ENCODE measurements at places on chromosomes 11 and 22.

GRCh38 chr22:50150161-50151129 is 20.1 kb upstream of the PANX2 start:
- DNase-seq, result no peak

DNA sequence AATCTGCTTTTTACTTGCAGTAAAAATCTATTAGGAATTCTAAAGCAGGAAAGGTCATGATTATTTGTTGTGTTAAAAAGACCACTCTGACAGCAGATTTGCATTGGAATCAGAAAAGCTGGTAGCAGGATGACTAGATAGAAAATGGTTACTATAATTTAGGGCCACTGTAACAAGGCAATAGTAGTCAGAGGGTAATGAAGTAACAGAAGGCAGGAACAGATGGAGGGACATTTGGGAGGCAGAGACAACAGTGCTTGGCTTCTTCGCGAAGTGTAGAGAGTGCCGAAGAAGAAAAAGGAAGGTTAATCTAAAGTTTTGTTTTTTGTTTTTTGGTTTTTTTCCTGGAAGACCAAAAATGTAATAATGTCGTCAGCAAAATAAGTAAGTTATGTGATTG is 129.8 kb upstream of the SLC5A12 start:
- DNase-seq, result no peak

GRCh38 chr11:19102521-19102900 is 14.5 kb upstream of the ZDHHC13 start:
- no peak for DNase-seq

GRCh38 chr22:32216911-32217310 is 12.0 kb upstream of the RFPL2 start:
- no peak for DNase-seq

DNA sequence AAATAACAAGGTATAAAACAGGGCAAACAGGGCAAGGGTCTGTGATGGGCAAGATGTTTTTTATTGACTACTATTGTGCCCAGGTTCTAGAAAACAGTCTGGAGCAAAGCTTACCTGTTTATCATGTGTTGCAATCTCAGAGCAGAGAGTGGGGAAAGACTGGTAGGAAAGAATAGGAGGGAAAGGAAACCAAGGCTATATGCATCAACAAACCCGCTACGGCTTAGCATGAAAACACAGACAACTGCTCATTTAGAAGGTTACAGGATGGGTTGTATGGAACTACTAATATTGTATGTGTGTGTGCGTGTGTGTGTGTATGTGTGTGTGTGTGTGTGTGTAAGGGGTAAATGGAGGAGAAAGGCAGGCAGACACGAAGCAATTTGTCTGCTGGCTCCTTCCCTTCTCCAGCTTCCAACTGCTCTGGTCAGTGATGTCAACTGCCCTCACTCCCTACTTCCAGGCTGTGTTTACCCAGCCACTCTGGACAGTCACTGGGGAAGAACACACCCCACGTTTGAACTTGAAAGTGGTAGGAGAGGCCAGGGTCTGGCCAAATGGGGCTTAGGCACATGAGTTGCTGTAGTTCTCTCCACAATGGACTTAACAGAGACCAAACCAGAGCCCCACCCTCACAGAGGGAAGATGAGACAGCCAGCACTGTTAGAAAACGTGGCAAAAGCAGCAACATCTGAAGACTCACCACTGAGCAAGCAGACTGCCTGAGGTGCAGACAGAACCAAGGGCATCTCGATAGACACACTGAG is 47.0 kb downstream of the GAB2 start:
- no peak for DNase-seq

DNA sequence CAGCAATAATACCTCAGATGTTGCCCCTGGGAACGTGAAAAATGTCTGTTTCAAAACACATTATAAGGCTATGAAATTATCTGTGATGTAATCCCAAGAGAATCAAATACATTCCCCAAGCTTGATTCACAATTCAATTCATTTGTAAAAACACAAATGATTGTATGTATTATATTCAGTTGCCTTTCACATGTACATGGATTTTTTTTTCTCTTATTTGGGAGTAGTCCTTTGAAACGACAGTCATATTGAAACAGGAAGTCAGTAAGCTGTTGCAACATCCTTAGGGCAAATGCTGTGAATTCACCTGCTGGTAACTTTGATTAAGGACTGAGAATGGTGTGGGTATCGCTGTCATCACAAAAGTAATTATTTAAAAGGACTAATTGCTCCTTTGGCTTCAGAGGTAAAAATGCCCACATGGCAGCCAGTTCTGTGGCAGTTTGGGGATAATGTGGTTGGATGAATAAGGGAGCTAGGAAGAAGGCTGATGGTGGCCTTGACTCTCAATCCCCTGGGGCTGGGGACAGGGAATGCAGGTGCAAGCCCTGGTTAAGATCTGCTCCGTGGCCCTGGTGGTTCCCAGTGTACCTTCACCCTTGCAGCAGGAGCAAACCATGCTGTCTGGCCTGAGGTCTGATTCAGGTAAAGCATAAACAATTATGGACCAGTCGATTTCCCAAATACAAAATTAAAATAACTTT is 13.2 kb downstream of the EHF start:
- DNase-seq, result no peak

- no peak for DNase-seq
These were observed 3.0 kb upstream of the PPFIA1 start for GRCh38 chr11:70267405-70267950.

DNA sequence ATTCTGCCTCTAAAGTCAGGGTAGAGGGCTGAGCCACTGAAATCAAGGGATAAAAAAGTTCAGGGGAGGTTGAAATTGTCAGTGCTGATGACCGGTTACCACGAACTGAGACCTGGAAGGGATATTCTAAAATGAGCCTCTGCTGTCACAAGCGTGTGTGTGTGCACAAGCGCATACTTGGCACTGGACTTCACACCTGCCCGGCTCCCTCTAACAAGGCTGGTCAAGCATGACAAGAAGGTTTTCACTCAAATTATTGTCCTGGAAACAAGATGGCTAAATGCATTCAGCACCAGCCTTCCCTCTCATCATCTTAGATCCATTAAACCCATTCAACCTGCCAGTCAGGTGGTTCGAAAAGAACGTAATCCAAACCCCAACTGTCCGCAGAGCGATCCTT is 54.8 kb upstream of the CECR2 start:
- DNase-seq, result no peak

GRCh38 chr11:63862923-63863322 is 24.0 kb downstream of the MARK2 start:
- DNase-seq, result no peak

DNA sequence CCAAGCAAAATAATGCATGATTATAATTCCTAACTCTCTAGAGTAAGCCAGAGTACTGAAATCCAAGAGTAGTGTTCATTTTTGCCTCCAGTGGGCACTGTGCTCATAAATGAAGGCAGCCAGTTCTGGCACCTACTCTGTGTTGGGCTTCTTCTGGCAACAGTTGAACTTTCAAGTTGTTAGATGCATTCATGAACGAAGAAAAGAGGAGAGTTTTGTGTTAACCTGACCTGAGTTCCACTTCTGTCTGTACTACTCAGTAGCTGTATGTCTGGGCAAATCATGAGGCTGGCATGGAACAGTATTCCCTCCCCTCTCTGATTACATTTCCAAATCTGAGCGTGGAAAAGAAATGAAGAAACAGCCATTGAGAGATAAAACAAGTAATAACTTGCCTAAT is 20.3 kb upstream of the TENM4 start:
- DNase-seq, result no peak

DNA sequence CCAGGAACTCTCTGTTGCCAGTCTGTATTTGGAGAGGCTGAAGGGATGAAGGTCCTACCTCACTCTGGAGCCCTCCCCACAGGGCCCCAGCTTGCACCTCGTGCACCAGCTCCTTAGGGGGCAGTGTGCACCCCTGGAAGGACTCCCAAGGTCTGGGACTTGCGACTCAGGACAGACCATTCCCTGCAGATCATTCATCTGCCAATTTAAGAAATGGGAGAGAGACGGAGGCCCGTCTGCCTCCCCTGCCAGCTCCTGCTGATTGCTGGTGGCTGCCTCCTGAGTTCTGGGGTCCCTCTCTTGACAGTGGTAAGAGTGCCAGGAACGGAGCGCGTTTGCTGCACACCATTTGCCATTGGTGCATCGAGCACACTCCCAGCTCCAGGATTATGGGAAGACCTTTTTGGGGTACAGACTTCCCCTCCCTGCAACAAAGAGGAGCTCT is 27.4 kb upstream of the MALAT1 start:
- no peak for DNase-seq

- no peak for DNase-seq
These were observed 509.5 kb downstream of the KCNA4 start for GRCh38 chr11:29507376-29507775.

DNA sequence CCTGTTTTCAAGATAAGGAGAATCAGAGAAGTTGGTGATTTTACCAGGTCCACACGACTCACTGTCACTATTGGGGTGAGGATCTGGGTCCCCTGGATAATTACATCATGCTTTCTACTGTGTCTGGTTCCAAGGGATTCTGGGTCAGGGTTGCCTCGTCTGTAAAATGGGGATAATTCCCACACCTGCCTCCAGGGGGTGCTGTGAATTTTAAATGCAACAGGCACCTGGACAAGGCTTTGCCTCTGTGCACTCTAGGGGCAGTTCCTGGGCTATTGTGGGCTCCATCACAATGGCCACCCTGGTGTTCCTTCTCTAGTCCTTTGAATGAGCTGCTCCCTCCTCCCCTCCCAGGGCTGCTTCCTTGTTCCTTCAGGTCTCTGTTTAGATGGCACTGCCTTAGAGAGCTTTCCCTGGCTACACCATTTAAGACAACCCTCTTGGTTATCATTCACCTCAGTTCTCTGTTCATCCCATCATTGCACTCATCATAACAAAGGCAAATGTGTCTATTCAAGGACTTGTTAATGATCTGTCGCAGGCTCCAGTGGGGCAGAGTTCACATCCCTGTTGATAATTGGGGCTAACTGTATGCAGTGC is 178.6 kb downstream of the MIAT start:
- peak; percentile 54 for DNase-seq

- no peak for DNase-seq
These were observed 30.9 kb downstream of the MTMR2 start for GRCh38 chr11:95892892-95893570.

GRCh38 chr22:46366327-46366731 is 30.8 kb downstream of the TRMU start:
- no peak for DNase-seq

DNA sequence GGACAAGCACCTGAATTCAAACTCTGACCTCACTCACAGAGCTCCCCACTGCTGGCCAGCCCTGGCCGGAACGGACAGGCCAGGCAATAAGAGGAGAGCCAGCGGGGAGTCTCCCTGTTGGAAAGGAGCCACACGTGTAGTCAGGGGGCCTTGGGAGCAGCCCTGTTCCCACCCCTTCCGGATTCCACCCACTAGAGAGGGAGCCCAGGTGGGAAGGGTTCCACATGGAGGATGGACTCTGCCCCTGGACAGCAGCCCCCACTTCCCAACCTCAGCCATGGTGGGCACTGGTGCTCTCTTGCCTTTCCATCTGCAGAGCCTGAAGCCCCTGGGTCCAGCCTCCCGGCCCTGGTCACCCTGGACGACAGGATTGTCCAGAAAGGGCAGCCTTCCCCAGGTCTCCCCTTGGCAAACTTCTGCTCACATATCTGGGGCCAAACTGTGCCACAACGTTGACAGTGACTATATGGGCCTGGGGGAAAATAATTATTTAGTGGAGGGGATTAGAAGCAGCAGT is 7.5 kb upstream of the APOBEC3A start:
- no peak for DNase-seq

- no peak for DNase-seq
These were observed 24.4 kb upstream of the TOLLIP start for GRCh38 chr11:1333860-1334259.

DNA sequence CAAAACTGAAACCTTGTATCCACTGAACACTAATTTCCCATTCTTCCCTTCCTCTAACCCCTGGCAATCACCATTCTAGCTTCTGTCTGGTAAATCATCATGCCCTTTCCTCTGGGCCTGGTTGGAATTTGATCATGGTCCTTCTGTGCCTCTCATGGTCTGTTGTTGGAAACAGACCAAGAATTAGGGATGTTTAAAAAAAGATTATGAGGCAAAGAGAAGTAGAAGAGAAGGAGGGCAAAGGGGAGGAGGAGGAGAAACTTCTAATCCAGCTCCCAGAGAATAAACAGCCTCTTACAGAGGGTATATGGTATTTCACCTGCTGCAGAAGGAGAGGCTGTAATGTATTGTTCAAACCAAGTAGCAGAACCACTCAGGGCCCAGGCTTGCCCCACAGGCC is 10.6 kb downstream of the BCO2 start:
- DNase-seq, result no peak

All from activated CD4-positive, alpha-beta T cell treated with anti-CD3 and anti-CD28 coated beads for 24 hours (primary cell).